ENCODE measurements at places on chromosomes 5 and 9.

GRCh38 chr5:77957-78804 lies 13.8 kb upstream of the PLEKHG4B start:
- DNase-seq: no peak

DNA sequence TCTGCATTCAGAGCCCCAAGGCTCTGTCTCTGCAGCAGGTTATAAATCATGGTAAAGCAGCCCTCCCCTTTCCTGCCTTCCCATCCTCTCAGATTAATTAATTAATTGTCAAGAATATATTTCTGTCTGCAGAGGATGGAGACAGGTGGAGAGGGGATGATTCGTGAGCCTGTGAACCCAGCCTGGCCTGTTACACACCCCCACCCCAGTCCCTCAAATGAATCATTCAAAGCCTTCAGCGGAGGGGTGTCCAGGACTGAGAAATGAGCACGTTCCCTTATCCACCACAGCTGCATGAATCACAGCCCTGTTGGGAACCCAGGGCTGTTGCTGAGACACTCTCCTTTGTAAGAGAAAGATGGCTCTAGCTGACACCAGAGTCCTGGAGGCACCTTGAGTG lies 56.0 kb downstream of the NIPAL4 start:
- DNase-seq: no peak

GRCh38 chr9:92360083-92360482 lies 34.3 kb downstream of the CENPP start:
- no peak for DNase-seq

DNA sequence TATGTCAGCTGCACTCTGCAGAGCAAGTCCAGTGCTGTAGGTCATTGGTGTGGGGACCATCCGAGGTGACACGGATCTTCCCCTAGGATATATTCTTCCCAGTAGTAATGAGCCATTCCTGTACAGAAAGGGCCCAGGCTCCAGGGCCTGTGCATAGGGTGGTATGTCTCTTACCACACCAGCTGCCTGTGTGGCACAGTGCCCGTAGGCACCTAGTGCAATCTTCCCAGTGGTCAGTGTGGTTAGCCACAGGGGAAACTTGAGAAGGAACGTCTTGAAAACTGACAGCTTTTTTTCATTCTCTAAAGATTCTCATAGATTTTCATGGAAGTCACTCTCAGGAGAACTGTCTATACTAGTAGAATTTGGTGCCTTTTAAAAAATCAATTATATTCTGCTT lies 39.8 kb downstream of the CYSTM1 start:
- no peak for DNase-seq

GRCh38 chr9:135586601-135587109 lies 25.1 kb downstream of the PAEP start:
- DNase-seq: no peak

- no peak for DNase-seq
Measured at GRCh38 chr5:135213466-135214239, 179.6 kb upstream of the PITX1 start.

- DNase-seq: no peak
Measured at GRCh38 chr5:138408023-138408422, 30.8 kb upstream of the REEP2 start.

DNA sequence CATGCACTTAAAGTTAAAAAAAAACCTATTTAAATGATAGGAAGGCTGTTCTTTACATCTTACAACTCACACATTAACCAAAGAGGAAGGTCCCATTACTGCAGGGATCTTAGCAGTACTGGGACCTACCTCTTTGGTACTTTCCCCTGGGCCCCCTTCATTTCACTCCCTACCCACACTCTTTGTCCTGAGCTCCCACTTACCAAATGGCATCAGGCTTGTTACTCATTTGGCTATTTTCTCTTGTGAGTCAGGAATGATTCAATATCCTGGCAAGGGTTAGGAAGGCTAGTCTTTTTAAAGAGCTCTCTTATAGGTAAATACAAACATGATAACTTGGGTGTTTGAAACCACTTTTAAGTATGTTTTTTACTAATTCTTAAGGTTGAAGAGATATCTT lies 117.4 kb upstream of the ELL2 start:
- no peak for DNase-seq

- DNase-seq: no peak
Measured at GRCh38 chr5:172303572-172304335, 20.2 kb upstream of the UBTD2 start.

DNA sequence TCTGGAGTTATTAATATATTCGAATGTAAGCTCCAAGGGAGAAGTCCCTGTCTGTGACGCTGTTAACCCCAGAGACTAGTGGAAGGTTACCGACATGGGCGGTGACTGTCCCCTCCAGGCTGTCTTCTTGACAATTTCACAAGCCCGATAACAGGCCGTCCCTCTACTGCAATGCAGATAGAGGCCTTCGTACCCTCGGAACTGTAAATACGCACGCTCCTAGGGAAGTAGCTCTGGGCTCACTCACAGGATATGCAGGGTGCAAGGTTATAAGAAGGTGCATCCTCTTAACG lies 680 bp upstream of the RFK start:
- DNase-seq: no peak

GRCh38 chr5:35853631-35854030 lies 3.1 kb upstream of the IL7R start:
- no peak for DNase-seq

GRCh38 chr9:96071076-96071814 lies 195.8 kb downstream of the ERCC6L2 start:
- DNase-seq: no peak

- no peak for DNase-seq
Measured at GRCh38 chr5:2282034-2282690, 399.4 kb upstream of the IRX4 start.

GRCh38 chr5:160285316-160285715 lies 27.0 kb downstream of the CCNJL start:
- DNase-seq: no peak

- peak; percentile 5 for DNase-seq
Measured at GRCh38 chr5:54895816-54896341, 89.5 kb downstream of the ESM1 start.

- DNase-seq: no peak
Measured at GRCh38 chr9:103902263-103902662, 191.8 kb upstream of the SMC2 start.

GRCh38 chr5:133861161-133861737 lies 107.2 kb downstream of the C5orf15 start:
- no peak for DNase-seq

DNA sequence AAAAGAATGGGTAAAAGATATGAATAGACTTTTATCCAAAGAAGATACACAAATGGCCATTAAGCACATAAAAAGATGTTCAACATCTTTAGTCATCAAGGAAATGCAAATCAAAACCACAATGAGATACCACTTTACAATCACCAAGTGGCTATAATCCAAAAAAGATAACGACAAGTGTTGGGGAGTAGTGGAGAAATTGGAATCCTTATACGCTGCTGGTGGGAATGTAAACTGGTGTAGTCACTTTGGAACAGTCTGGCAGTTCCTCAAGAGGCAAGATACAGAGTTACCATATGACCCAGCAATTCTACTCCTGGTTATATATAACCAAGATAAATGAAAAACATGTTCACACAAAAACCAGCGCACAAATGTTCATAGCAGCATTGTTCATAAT lies 234.9 kb downstream of the SPATA31D1 start:
- DNase-seq: no peak

GRCh38 chr9:106468431-106468830 lies 394.5 kb upstream of the ZNF462 start:
- no peak for DNase-seq

- no peak for DNase-seq
Measured at GRCh38 chr5:5716665-5717064, 294.2 kb downstream of the ICE1 start.

GRCh38 chr5:56651893-56652292 lies 163.5 kb upstream of the MAP3K1 start:
- DNase-seq: no peak

DNA sequence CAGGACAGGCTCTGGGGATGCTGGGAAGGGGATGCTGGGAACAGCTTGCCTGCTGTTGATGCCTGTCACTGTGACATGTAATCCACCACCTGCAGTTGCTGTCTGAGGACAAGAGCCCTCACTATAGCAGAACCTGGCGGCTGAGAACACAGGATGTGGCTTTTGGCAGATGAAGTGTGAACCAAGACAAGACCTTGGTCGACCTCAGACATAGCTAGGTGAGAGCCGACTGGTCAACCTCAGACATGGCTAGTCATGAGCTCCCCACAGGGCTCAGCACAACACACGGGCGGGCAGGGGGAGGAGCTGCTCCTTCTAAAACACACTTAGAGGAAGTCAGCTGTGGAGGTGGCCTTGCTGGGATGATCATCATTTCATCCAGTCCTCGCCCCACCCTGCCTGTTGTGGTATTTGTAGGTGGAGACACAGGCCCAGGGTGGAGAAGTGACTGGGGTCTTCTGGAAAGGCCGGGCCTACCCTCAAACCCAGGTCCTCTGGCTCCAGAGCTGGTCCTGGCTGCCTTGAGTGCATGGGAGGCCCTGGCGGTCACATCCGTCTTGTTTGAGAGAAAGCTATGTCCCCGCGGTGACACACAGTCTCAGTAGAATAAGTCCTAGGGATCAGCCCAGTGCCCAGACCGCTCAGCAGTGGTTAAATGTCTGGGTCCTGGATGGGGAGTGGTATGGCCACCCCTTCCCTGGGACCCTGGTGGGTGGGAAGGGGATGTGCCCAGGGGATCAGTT lies 6.1 kb downstream of the SUSD3 start:
- DNase-seq: no peak

All from caudate nucleus (tissue), 63 donors.